ENCODE measurements at places on chromosomes 4 and X.

DNA sequence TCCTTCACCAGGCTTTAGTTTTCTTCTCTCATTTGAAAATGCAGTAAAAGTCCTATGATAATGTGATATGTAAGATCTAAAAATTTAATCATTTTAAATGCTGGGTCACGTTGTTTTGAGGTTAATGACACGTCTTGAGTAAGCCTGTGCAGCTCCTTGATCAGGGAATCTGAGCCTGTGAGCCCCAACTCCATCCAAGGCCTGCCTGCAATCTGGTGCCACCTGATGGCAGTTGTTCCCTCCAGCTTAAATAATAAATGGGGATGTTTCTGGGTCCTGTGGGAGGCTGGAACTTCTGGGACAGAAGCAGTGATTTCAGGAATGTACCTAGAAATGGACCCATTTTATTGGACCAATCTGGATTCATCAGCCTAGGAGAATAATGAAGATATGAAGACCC is 455.4 kb upstream of the ADGRL3 start:
- no peaks in the 10 kb centered on the region for H3K36me3 ChIP-seq
- no peak overlapping the region for H3K27ac ChIP-seq
- H3K27me3 ChIP-seq = no peaks in the 10 kb centered on the region
- DNase-seq = no peak
- no peaks in the 10 kb centered on the region for H3K4me1 ChIP-seq

DNA sequence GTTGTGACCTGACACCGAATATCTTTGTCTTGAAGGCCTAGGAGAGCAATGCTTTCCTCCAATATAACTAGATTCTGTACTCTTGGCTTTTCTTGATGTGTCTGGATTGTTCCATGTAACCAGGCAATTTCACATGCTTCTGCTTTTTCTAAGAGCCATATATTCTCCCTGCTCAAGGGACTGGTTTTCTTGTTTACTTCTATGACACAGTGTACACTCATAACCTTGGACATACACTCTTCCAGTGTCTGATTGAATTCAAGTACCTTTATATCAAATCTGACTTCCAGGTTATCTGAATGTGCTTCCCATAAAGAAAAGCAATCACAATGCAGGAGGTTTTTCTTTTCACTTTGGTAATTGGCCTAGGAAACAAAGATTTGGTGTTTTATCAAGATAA is 17.4 kb upstream of the EIF4E start:
- DNase-seq = no peak
- H3K27ac ChIP-seq = no peak overlapping the region
- H3K36me3 ChIP-seq = no peaks in the 10 kb centered on the region
- no peaks in the 10 kb centered on the region for H3K4me1 ChIP-seq
- no peak overlapping the region for H3K4me3 ChIP-seq

DNA sequence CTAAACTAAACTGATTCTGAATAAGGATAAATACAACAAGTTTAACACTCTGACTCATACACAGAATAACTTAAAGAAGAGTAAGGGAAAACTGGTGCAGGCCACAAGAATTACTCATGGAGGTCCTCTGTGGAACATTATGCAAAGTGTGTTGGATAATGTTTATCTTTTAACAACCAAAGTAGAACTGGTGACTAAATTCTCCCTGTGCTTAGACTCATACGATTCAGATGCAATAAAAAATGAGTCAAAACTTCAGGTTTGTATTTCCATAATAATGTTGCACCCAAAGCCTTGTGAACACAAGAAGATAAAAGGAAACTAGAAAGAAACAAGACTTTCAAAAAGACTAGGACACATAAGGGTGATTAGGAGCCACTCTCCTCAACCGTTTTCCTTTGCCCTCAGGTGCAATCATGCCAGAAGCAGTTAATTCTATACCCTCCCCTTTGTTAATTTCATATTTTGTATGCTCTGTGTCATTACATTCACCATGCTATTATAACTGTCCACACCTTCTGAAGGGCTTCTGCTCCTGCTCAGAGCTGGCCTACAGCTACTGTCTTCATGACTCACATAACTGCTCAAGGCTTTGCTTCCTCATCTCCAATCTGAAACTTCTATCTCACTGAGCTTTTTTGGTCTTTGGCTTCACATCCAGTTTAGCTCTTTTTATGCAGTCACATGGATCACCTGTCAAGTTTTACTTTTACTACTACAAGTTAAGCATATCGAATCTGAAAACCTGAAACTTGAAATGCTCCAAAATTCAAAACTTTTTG is 60.2 kb downstream of the KCNIP4 start:
- no peak for DNase-seq
- H3K27ac ChIP-seq = no peak overlapping the region
- H3K4me3 ChIP-seq = no peak overlapping the region

GRCh38 chr4:34271479-34272355 is 1972.6 kb downstream of the ARAP2 start:
- H3K27me3 ChIP-seq = no peaks in the 10 kb centered on the region
- no peak overlapping the region for H3K4me3 ChIP-seq
- peak overlapping the region; percentile 70 for H3K27ac ChIP-seq
- no peak for DNase-seq

GRCh38 chrX:97446298-97446882 is 562.7 kb downstream of the RPA4 start:
- no peak overlapping the region for H3K27ac ChIP-seq
- no peaks in the 10 kb centered on the region for H3K36me3 ChIP-seq
- H3K4me1 ChIP-seq = no peaks in the 10 kb centered on the region
- no peaks in the 10 kb centered on the region for H3K27me3 ChIP-seq
- DNase-seq = no peak

GRCh38 chr4:48722509-48723446 is 57.3 kb downstream of the FRYL start:
- no peaks in the 10 kb centered on the region for H3K36me3 ChIP-seq
- DNase-seq = no peak
- H3K27me3 ChIP-seq = no peaks in the 10 kb centered on the region

DNA sequence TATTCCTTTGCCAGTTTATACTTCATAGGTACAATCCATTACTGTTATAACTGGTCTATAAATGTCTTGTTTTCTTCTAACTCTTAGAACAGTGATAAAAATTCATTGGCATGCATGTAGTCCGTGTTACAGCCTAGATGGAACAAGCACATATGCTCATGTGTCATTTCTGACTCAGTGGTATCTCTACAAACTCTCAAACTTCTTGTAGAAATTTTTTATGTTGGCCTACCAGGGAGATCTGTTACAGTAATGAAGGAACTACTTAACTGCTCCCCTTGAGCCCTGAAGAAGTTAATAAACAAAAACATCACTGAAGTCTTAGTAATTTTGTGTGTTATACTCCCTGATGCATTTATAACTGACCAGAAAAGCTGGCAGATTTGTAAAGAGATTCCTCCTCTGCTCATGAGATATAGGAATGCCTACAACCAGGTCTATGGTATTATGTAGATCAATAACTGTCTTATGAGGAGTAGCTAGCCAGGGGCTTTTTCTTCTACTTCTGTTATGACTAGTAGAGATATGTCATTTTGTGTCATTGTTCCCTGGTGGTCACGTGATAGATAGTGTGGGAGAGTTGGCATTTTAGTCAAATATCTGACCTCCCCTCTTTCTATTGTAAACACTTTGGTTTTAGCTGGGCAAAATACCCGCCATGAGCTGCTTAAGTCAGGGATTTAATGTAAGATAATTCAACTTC is 53.7 kb upstream of the FAAH2 start:
- H3K4me1 ChIP-seq = no peaks in the 10 kb centered on the region
- H3K36me3 ChIP-seq = no peaks in the 10 kb centered on the region
- H3K4me3 ChIP-seq = no peak overlapping the region
- H3K27ac ChIP-seq = no peak overlapping the region
- no peaks in the 10 kb centered on the region for H3K27me3 ChIP-seq

DNA sequence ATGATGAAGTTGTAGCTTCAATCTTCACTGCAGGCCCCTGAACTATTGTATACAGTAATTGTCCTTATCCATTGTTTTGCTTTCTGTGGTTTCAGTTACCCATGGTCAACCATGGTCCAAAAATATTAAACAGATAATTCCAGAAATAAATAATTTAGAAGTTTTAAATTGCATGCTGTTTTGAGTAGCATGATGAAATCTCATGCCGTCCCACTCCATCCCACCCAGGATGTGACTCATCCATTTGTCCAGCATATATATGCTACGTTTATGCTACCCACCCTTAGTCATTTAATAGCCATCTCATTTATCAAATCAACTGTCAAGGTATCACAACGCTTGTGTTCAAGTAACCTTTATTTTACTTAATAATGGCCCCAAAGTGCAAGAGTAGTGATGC is 34.5 kb downstream of the IQCM start:
- H3K27ac ChIP-seq = no peak overlapping the region
- H3K4me3 ChIP-seq = no peak overlapping the region
- DNase-seq = no peak
- no peaks in the 10 kb centered on the region for H3K27me3 ChIP-seq
- H3K4me1 ChIP-seq = no peaks in the 10 kb centered on the region

- no peak for DNase-seq
- no peak overlapping the region for H3K27ac ChIP-seq
- H3K36me3 ChIP-seq = no peaks in the 10 kb centered on the region
- H3K4me1 ChIP-seq = no peaks in the 10 kb centered on the region
- H3K27me3 ChIP-seq = no peaks in the 10 kb centered on the region
Observed at GRCh38 chrX:149494844-149495565, 10.1 kb downstream of the IDS start.

GRCh38 chr4:69485130-69485529 is 10.6 kb downstream of the UGT2B4 start:
- H3K36me3 ChIP-seq = peaks cover 2% of the 10 kb centered on the region
- DNase-seq = no peak
- no peaks in the 10 kb centered on the region for H3K27me3 ChIP-seq

GRCh38 chr4:152100379-152101201 is 339.8 kb upstream of the GATB start:
- no peaks in the 10 kb centered on the region for H3K36me3 ChIP-seq
- no peak overlapping the region for H3K4me3 ChIP-seq
- DNase-seq = no peak
- no peaks in the 10 kb centered on the region for H3K4me1 ChIP-seq
- H3K27me3 ChIP-seq = no peaks in the 10 kb centered on the region

GRCh38 chrX:140040386-140040785 is 75.1 kb upstream of the CXorf66 start:
- no peaks in the 10 kb centered on the region for H3K36me3 ChIP-seq
- no peak for DNase-seq
- H3K27ac ChIP-seq = no peak overlapping the region
- no peaks in the 10 kb centered on the region for H3K4me1 ChIP-seq
- no peak overlapping the region for H3K4me3 ChIP-seq

Measured in right lobe of liver (tissue), 6 donors.